Right renal cortex interstitium (tissue), 3 donors: ENCODE measurements at places on chromosomes 11 and 22.

- DNase-seq, result no peak
Measured at GRCh38 chr11:120180551-120181232, 30.1 kb upstream of the OAF start.

GRCh38 chr11:85658180-85658579 lies 6.7 kb downstream of the CREBZF start:
- DNase-seq, result no peak

- DNase-seq, result no peak
Measured at GRCh38 chr11:85627332-85627997, at the start of gene DLG2. DLG2 (minus strand) TSS chr11:85627344.

GRCh38 chr11:30426781-30427180 lies 103.9 kb downstream of the ARL14EP start:
- DNase-seq, result no peak

- DNase-seq, result no peak
Measured at GRCh38 chr11:15901054-15901453, 455.3 kb downstream of the SOX6 start.

DNA sequence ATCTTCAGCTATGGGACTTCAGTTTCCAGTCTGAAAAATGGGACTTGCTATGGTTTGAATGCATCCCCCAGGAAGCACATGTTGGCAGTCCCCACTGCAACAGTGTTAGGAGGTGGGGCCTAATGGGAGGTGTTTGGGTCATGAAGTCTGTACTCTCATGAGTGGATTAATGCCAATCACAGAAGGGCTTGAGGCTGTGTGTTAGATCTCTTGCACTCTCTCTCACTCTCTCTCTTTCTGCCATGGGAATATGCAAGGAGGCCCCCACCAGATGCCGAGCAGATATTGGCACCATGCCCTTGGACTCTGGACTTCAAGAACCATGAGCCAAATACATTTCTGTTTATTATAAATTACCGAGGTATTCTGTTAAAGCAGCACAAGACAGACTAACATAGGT lies 7.8 kb upstream of the AP1B1 start:
- DNase-seq, result no peak

GRCh38 chr22:36155702-36156101 lies 4.9 kb downstream of the APOL3 start:
- no peak for DNase-seq

DNA sequence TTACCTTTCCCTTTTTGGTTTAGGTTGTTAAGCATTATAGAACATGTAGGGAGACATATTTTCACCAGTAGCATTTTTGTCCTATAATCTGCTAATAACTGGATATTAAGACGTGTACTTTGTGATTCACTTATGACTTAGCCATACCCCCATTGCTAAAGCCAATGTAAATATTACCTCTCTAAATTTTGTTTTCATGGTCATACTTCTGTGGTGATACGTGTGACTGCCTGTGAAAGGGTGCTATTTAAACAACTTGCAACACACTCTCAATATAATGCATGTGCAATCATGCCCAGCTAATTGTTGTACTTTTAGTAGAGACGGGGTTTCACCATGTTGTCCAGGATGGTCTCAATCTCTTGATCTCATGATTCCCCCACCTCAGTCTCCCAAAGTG lies 36.2 kb upstream of the PAK1 start:
- DNase-seq, result no peak

GRCh38 chr22:26367402-26368245 lies 61.4 kb upstream of the ASPHD2 start:
- no peak for DNase-seq

GRCh38 chr11:19083166-19083565 lies 22.6 kb upstream of the MRGPRX2 start:
- DNase-seq, result no peak

GRCh38 chr11:118649941-118650340 lies 29.5 kb downstream of the TREH start:
- DNase-seq, result no peak

- DNase-seq, result no peak
Measured at GRCh38 chr22:20131597-20131858, at the start of gene ZDHHC8. ZDHHC8 (plus strand) TSS chr22:20131804; CDS start chr22:20131948, 144 bp downstream.

- DNase-seq, result no peak
Measured at GRCh38 chr11:68012843-68013610, 2.9 kb downstream of the ALDH3B1 start.

- DNase-seq, result no peak
Measured at GRCh38 chr11:114986365-114986764, 308.0 kb downstream of the NXPE2 start.

- DNase-seq, result no peak
Measured at GRCh38 chr11:31689559-31689958, 121.6 kb downstream of the PAX6 start.

- DNase-seq, result no peak
Measured at GRCh38 chr11:69425895-69426544, 55.4 kb upstream of the LINC01488 start.

DNA sequence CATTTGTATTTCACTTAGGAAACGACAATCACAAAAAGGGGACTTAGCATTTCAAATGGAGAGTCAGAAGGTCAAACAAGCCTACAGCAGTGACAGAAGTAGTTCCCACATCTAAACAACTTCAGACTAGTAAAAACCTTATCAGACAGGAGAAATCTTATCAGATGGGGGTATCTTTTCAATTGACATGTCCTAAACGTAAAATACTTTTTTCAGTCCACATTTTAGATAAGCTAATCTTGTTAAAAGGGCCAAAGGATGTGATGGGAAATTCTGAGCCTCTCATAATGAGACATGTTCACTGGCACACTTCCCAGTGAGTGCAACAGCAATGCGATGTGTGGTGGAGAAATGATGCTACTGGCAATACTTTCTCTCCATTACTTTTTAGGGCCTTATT lies 2.4 kb downstream of the MAPK1 start:
- no peak for DNase-seq

DNA sequence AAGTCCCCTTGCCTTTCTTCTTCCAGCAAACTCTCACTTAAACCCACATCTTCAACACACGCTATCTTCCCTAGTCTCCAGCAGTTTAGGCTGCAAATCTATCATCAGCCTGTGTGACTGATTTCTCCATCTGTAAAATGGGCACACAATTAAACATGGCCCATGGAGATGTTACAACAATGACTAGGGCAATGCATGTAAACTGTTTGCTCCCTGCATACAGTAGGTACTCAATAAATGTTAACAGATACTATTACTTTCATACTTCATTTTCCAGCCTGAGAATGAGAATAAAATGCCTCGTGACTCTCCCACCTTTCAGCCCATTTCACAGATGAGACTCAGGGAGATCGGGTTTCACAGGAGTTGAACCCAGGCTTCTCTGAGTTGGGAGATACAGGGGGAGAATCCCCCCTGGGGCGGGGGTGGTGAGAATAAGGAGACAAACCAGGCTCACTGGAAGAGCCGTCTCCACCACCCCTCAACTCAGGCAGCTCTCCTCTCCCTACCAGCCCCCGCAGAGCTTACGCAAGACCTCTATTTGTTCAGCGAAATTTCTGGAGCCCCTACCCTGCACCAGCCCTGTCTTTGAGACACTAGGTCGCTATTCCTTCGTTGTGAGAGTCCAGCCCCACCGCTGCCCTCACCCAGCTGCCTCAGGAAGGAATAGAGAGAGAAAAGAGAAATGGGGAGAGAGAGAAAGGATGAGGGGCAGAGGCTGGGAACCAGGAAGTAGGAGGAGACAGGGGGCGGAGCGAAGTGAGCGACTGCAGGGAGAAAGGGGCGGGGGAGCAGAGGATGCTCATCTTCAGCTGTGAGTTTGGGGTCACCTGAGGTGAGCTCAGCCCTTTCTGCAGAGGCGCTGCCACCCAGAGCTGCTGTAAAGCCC lies 42.1 kb upstream of the KLHL35 start:
- no peak for DNase-seq
